ENCODE measurements at places on chromosomes 1 and 21.

DNA sequence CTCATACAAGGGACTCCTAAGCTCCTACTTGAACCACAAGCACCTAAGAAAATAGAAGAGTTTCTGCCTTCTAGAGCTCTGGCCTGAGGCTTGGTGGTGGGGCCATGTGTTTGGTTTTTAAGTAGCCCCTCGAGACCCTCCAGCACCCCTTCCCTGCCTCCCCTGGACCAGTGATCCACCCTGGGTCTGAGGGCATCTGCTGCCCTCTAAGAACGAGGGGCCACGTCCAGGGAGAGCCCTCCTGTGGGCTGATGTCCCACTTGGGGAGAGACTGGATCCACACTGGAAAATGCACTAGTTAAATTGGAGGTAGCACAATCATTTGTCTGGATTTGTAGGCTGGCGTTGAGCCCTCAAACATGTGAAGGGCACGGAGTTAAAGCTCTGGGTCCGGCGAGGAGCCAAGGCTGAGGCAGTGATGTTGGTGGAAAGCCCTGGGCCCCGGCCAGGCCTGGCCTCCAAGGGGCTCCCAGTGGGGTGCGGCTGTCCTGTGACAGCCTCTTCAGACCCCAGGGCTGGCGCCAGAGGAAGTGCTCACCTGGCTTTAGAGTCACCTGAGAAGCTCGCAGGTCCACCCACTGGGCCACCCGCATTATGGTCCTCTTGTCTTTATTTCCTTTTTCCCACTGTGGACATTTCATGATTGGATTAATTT, 65.2 kb downstream of the SLC37A1 start:
- no peak for DNase-seq

DNA sequence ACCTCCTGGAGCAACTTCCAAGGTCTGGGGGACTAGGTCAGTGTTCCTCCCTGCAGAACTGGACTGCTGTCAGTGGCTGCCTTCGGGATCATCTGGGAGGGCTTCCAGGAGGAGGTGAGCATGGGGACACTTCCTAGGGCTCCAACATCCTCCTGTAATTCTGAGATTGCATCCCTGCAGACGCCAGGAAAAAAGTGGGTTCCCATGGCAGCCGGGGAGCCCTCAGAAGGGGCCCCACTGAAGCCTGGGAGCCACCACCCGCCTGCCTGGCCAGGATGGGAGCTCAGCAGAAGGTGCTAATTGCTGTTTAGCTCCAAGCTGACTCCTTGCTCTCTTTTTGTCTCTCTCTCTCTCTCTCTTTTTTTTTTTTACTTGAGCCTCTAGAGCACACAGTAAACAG, 16.1 kb upstream of the ARF1 start:
- no peak for DNase-seq

DNA sequence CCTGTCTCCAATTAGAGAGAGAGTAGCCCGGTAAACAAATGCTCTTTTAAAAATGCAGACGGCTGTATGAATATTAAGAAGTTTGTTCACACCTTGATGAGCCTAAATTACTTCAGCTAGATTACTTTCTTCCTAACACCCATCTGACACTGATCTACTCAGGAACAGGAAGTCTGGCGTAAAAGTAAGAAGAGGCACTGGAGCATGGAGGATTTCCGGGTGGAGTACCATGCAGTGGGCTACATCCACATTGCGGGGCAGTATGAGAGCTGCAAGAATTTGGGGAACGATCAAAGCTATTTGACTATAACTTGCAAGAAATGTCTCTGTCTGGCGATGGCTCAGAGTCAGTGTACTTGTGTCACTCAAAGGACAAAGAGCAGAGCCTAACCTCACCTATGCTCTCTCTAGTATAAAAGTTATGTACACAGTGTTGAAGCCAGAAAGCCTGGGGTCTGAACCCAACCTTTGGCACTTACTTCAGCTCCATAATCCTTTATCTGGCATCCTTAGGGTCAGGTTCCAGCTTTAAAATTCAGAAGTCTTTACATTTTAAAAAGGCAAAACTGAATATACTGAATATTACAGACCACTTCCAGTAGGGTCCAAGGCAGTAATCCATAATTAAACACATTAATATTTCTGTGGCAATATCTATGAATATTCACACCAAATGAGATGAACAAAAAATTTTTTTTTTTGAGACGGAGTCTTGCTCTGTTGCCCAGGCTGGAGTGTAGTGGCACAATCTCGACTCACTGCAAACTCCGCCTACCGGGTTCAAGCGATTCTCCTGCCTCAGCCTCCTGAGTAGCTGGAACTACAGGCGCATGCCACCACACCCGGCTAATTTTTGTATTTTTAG, 7.9 kb upstream of the GNPAT start:
- no peak for DNase-seq

DNA sequence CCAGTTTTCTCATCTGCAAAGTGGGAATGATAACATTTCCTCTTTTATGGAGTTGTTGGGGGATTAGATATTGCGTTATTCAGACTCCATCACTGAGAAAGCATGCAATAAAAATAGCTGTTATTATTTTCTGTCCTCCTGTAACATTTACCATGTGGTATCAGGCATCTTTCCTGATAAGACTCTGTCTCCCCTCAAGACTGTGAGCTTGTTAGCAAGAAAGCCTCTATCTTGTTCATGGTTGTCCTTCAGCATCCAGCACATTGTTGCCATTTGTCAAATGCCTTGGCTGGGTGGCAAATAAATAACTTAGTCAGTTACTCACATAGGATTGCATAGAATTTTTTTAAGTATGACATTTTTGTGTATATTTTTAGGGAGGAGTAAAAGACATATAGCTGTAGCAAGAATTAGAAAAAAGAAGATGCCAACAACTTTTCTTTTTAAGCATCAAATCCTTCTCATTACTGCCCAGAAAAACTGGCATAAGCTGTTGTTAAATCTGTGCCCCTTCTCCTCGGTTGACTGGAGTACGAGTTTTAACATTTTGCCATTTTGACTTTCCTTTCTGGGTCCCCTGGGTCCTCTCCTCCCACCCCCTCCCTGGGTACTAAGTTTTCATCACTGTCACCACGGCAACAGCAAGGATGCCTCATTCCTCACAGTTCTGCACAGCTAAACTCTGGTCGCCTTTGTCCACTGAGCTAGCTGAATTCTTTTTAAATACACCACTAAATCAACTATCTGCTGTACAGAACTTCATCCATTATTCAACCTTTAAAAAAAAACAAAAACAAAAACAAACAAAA, 1.0 kb upstream of the JAM2 start:
- no peak for DNase-seq

- DNase-seq: no peak
These were observed 143.1 kb downstream of the TGFBR3 start for GRCh38 chr1:91742848-91743292.

GRCh38 chr1:59238993-59239392, 57.9 kb upstream of the FGGY start:
- no peak for DNase-seq

GRCh38 chr21:35868005-35868868, 192.1 kb downstream of the SETD4 start:
- DNase-seq: no peak

GRCh38 chr21:17527711-17528110, 14.9 kb downstream of the CXADR start:
- no peak for DNase-seq

DNA sequence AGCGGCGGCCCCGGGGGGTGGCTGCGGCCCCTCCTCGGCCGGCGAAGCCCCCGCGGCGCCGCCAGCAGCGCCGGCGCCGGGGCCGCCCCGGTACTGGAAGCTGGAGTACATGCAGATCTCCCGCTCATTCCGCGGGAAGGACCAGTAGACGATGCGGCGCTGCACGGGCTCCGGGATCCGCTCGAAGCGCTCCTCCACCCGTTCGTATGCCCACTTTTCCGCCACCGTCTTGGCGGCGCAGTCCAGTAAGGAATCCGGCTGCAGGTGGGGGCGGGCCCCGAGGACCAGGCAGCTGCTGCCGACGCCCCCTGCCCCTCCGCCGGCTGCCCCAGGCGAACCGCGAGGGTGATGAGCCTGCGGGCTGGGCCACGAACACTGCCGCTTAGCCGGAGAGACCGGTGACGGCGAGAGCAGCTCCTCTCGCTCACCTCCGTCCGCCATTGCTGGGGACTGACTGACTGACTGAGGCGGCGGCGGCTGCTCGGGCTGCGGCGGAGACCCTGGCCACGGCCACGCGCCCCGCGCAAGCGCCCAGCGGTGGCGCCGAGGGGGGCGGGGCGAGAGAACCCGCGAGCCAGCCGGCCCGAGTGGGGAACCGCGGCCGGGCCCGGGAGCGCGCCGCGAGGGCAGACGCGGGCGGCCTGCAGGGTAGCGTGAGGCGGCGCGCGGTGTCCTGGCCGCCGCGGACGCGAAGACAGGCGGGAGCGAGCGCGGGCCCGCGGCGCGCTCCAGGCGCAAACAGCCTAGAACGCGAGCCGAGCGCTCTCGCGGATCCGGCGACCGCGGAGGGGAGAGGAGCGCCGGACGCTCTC, at the start of gene ZSWIM5:
Gene ZSWIM5, minus strand, starts transcription at position 696 of the 812 bp plus-strand sequence. Its CDS starts 255 bp downstream, at position 441.
- DNase-seq: peak; percentile 22
